Activated naive CD4-positive, alpha-beta T cell treated with anti-CD3 and anti-CD28 coated beads, Interleukin-2, amount 50 U/mL, for 72 hours (primary cell): ENCODE measurements at places on chromosomes 5 and 9. TPM values are rescaled to one million over a fixed set of nuclear protein-coding genes. Genes with fewer than 3 reads are reported as not detected.
A peak's percentile ranks its signal among the peaks of the same experiment; 100 is the strongest.

OGN gene
- not detected for total RNA-seq

SNCAIP gene
- not detected for total RNA-seq

PCDHA9 gene
- total RNA-seq = not detected

GRCh38 chr5:151060742-151061141, 20.1 kb downstream of the TNIP1 start:
- DNase-seq = no peak

SLC2A6 gene
- total RNA-seq = 1.0 TPM

- DNase-seq = no peak
Observed at GRCh38 chr9:91833878-91834255, 116.2 kb downstream of the ROR2 start.

NEK6 gene
- 3.1 TPM for total RNA-seq

TAF11L5 gene
- total RNA-seq = not detected

DNA sequence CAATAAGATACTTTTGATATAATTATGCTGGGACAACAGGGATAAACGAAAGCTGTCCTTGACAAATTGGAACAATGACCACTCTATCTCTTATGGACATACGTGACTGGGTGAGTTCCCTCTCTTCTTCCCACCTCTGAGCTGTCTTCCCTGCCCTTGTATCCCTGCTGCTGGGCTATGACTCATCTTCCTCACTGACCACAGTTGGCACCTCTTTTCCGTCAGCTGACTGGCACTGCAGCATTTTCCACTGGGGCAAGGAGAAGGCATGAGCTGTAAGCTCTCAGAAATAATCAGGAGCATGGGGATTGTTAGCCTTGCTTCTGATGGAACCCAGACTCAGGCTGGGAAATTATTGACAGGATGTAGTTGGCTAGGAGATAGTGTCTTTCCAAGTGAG, 48.7 kb downstream of the PCSK1 start:
- no peak for DNase-seq

DNA sequence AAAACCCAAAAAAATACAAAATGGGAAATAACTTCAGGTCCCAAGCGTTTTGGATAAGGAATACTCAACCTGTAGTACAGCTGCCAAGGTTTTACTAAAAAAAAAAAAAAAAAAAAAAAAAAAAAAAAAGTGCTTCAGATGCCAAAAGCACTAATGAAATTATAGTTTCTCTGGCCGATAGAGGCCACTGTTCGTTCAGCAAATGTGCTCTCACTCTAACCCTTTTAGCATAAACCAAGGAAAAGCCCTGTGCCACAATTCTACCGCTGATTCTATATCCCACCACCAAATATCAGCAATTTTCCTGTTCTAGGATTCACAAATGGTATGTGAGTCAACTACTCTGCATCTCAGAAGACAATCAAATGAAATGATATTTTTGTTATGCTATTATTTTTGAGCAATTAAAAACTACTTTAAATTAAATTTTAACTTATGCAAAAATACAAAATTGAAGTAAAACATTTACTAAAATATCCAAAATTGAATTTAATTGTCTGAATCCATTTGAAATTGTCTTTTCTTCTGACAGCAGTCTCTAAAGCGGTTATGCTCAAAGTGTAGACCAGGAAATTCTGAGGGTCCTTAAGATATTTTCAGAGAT, 79.8 kb downstream of the RICTOR start:
- DNase-seq = no peak

- no peak for DNase-seq
Observed at GRCh38 chr5:120382833-120383232, 81.3 kb upstream of the PRR16 start.

GRCh38 chr5:72883850-72884249, 67.4 kb downstream of the TNPO1 start:
- no peak for DNase-seq

DNA sequence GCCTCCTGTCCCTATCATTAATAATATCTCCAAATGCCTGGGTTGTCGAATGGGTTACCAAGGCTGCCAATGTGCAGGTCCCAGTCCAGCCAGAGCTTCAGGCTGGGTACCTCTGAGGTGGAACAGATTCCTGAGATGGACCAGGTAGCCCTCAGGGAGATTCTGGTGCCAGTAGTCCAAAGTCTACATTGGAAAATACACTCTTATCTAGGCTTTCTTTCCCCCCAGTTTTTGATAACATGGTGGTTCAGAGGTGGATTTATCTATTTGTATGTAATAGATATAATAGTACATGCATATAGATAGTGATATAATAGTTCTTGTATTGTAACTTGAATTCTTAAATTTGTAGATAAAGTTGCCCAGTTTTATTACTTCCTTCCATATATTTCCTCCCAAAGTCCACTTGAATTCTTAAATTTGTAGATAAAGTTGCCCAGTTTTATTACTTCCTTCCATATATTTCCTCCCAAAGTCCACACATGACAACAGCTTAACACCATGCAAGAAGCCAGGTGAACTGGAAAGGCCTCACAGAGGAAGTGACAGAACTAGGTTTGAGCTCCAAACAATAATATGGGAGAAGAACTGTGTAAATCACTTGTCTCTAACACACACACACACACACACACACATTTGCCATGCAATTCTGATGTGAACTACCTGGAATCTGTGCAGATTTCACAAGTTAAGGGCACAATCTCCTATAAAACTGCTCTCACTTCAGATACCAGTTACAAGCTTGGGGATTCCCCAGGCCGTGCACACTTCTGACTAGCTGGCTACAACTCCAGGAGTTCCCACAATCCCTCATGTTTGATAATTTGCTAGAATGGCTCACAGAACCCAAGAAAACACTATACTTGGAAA, 30.7 kb upstream of the ERAP1 start:
- DNase-seq = no peak

KIAA0825 gene
- total RNA-seq = 0.16 TPM

PCDHB12 gene
- total RNA-seq = not detected

GRCh38 chr5:6567835-6568234, 65.0 kb downstream of the NSUN2 start:
- no peak for DNase-seq

DNA sequence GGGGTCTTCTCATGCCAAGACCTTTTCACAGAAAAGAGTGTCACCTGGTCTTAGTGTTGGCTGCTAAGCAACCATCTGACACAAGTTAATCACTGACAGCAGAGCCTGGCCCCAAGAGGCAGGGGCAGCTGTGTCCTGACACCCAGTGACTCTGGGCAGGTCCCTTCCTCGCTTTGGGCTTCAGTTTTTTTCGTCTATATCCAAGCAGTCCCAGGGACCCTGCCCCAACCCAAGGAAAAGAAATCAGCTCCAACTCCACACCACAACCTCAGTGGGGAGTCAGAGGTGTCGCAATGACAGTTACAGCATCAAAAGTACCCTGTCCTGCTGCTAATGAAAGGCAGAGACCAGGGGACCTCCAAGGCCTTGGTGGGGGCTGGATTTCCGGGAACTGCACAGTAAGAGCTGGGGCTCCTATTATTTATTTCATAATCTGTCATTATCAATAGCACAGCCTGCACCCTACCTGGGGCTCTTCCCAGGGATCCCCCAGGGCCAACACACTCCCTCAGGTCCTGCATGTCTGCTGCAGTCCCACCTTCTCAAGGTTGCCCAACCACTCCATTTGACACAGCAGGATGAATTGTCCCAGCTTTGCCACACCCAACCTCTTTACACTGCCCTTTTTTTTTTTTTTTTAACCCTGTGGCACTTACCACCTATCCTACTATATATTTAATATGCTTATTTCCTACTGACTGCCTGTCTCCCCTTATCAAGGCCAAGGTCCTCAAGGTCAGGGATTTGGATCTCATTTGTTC, 9.4 kb downstream of the ANKS6 start:
- DNase-seq = peak; percentile 16

DNA sequence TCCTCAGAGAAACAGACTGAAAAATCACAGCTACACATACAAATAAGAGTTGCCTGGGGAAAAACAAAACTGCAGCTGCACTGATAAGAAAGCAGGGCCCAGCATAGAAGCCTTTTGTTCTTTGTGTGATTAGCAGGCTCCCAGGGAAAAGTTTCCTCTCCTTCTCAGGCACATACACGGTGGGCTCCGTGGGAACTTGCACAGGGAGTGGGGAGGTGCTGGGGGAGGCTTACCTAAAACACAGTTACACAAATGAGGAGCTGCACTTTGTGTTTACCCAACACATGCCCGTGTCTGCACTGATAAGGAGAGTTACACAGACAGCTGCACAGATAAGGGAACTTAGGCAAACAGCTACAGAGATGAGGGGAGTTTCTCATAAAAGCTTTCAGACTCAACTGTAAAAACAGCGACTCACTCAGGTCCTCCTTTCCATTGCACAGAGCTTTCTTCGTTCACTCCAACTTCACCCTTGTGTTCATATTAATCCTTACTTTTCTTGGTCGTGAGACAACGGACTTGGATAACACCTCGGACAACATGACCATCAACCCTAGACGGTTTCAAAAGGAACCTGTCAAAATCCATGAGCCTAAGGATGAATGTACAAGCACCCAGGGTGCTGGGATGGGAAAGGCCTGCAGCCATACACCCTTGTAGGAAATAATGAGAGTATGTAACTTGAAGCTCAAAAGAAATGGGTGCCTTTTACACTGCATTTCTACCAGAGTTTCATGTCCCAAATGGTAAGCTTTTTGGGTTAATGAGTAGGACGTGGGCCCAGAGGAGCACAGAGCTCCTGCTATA, 50.8 kb downstream of the SERINC5 start:
- DNase-seq = no peak

DNA sequence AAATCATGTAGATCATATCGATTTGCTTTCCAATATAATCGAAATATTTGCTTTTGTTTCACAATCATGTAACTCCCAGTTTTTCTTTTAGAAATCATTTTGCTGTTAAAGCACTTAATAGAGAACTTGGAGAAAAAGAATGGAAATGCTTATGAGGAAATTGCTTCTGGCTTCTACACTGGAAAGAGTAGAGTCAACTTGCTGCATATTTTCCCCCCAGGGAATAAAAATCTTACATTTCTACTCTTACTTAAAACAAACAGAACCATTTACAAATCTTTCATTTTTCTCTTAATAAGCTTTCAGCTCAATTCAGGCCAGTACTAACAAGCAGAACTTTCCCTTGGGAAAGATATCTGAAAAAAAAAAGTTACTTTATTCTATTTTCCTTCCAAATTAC, 312.0 kb downstream of the CHSY3 start:
- no peak for DNase-seq

MARVELD2 gene
- 0.23 TPM for total RNA-seq

SPZ1 gene
- not detected for total RNA-seq

DNA sequence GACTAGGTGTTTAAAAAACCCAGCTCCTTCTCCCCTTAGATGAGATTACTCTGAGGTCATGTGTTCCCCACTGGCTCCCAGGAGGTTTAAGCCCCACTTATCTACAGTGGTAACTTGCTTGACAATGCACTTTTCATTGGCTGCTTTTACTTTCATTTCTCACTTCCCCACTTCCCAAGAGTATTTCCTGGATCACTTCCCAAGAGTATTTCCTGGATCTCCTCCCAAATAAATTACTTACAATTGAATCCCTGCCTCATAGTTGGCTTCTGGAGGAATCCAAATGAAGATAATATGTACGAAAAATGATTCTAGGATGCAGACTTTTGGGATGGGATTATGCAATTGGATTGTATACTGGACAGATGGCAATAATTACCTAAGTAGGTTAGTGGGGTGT, 47.1 kb upstream of the CHSY3 start:
- DNase-seq = no peak

PRDM9 gene
- total RNA-seq = not detected

GRCh38 chr5:83179966-83180365, 102.6 kb downstream of the XRCC4 start:
- no peak for DNase-seq

ADRA1B gene
- not detected for total RNA-seq

TNFSF8 gene
- total RNA-seq = 26.9 TPM

AQP3 gene
- 3.8 TPM for total RNA-seq

GRCh38 chr5:179368806-179369529, 23.7 kb upstream of the ADAMTS2 start:
- DNase-seq = no peak

GRCh38 chr9:107467416-107467815, 22.2 kb downstream of the KLF4 start:
- DNase-seq = no peak

DNA sequence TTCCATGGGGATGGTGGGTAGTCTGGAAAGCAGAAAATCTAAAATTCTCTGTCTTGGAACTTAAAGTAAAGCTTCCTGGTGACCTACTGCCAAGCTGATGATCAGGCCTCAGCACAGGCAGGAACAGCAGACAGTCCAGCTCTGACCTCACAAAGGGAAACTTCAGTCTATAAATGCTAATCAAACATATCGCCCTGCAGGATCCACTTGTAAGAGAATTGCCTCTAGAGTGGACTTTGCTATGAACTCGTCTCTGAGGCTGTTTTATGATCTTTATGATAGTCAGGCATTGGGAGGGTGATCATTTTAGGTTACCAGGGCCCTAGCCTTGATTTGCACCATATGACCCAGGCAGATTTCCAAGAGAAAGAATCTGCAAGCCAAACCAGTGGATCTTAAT, 67.6 kb upstream of the SELENOP start:
- DNase-seq = no peak

DNA sequence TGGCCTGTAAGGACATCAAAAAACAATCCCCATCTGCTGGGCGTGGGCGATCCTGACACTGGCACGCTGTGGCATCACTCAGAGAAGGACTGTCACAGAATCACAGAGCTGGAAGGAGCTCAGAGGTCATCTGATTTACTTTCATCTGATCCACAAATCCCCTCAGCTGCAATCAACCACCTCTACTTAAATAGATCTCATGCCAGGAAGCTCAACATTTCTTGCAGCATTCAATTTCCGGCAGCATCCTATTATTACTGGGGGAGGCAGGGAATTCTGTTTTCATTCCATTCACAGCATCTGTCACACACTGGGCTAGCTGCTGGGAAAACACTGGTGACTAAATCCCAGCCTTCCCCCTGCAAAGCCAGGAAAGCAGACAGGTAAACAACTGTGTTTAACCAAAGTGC, 38.3 kb downstream of the RETREG1 start:
- no peak for DNase-seq

PCDHB9 gene
- not detected for total RNA-seq

SNCB gene
- 1.2 TPM for total RNA-seq

CSF2 gene
- 39.7 TPM for total RNA-seq

DNA sequence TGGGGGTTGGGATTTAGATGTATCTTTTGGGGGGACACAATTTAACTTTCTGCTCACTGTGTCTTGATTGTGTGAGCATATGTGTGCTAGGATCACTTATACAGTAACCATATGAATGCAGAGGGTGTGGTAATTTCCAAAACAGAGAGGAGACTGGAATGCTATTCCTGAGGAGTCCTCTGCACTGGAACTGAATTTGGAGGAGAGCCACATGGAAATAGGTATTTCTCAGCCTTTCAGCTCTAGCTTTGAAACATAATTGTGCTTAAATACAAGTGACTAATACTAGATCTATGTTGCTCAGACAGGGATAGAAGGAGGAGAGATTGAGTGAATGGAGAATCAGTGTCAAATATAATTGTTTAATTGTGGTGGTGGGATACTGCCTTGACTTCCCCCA, 45.5 kb downstream of the FOCAD start:
- DNase-seq = no peak

- no peak for DNase-seq
Observed at GRCh38 chr5:149002761-149003689, 59.8 kb downstream of the SH3TC2 start.

GRCh38 chr5:147204576-147204975, 30.2 kb upstream of the STK32A start:
- DNase-seq = no peak
